Ovary (tissue), 10 donors: ENCODE measurements at places on chromosomes 3 and 15.
A peak's percentile ranks its signal among the peaks of the same experiment; 100 is the strongest.

DNA sequence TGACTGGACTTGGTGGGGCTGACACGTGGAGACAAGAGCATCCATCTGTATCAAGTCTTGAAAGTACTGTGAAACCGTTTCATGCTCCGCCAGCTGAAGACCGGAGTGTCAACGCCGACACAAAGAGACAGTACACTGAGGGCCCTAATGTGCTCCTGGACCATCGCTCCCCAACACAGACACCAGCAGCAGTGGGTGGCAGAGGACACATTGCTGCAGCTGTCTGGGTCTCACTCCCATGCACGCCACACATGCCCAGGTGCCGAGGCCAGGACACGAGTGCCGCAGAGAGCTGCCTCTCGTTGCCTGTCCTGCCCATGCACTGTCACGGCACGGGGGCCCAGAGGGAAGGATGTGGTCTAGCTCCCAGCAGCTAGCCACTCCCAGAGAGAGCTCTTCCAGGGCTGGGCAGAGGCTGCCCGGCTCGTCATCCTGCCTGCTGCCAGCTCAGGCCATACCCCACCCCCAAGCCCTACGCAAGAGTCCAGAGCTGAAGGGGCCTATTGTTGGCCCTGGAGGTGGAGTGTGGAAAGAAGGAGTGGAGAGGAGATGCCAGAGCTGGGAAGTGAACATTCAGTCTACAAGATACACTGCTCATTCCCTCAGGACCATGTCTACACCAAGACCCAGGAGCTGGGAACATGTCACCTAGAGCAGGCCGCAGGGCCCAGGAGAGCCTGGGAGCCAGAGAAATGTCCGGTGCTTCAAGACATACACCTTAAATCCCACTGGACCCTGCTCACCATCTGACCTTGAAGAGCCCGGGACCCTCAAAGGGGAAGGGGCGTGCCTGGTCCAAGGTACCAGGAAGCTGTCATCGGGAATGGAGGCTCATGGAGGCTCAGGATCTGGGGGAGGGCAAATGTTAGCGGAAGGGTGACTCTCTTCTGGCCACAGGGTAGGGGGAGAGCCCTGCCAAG is 7.7 kb downstream of the TNK2 start:
- no peak overlapping the region for H3K27ac ChIP-seq
- peaks cover 4% of the 10 kb centered on the region for H3K4me1 ChIP-seq
- H3K36me3 ChIP-seq: no peaks in the 10 kb centered on the region
- H3K27me3 ChIP-seq: no peaks in the 10 kb centered on the region
- DNase-seq: no peak
- no peak overlapping the region for H3K4me3 ChIP-seq

GRCh38 chr15:38623744-38624143 is 59.1 kb upstream of the RASGRP1 start:
- no peaks in the 10 kb centered on the region for H3K36me3 ChIP-seq
- DNase-seq: no peak
- H3K4me1 ChIP-seq: no peaks in the 10 kb centered on the region
- no peak overlapping the region for H3K27ac ChIP-seq
- H3K4me3 ChIP-seq: no peak overlapping the region

DNA sequence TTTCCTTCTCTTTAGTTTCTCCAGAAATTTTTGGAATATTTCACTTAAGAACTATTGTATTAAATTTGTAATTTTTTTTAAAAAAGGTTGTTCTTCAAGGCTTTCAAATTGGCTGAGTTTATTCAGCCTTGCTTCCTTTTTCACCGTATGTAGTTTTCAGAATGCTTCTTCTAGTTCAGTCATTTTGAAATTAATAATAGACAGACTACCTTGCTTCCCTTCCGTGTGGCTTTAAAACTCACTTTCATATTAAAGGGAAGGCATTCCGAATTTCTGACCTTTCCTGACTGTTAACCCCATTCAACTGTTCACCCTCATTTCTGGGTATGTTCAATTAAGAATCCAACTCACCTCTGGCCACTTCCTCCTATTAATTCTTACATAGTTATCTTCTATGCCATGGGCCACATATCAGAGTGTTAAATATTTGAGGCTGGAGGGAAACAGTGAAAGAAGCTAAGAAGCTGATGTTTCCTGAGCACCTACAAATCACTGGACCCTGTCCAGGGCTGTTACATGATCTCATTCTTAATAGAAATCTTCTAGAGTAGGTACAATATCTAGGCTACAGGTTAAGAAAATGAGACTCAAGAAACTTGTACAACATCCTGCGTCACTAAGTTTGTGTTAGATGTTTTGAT is 237.5 kb downstream of the P3H2 start:
- H3K4me3 ChIP-seq: no peak overlapping the region
- no peak overlapping the region for H3K27ac ChIP-seq
- H3K36me3 ChIP-seq: no peaks in the 10 kb centered on the region
- no peaks in the 10 kb centered on the region for H3K4me1 ChIP-seq

GRCh38 chr3:52894756-52895155 is 2.6 kb downstream of the STIMATE start:
- H3K27me3 ChIP-seq: no peaks in the 10 kb centered on the region
- H3K27ac ChIP-seq: peak overlapping the region; percentile 23
- no peaks in the 10 kb centered on the region for H3K36me3 ChIP-seq
- DNase-seq: no peak
- H3K4me1 ChIP-seq: peaks cover 19% of the 10 kb centered on the region
- no peak overlapping the region for H3K4me3 ChIP-seq

DNA sequence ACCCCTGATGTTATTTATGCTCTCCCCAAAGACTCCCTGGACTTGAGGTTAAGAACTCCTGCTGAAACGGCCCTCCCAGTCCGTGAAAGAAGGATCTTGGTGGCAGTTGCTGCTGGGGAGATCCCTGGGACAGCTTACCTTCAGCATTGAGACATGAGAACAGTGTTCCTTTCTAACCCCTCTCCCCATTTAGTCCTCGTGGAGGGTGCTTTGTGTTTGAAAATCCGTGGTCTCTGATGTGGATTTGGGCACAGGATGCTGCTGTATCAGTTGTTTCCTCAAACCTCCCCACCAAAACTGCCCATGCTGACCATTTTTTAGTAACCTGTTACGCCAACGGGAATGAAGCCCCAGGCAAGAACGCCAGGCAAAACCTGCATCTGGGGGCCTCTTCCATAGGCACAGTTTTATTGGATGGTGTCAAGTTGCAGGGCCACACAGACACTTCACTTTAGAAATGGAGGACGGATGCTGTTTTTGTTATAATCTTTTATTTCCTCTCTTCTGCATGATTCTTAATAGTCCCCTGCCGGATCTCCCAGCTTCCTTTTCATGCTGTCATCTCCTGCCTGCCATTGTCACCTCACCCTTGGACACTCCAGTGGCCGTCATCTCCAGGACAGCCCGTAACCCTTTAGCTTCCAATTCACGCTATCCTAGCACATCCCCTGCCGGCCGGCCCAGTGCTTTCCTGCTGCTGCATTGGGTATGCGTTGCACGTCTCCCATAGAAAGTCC is 31.7 kb upstream of the CEMIP start:
- H3K36me3 ChIP-seq: no peaks in the 10 kb centered on the region
- no peak for DNase-seq
- no peaks in the 10 kb centered on the region for H3K4me1 ChIP-seq
- no peak overlapping the region for H3K27ac ChIP-seq

- H3K27ac ChIP-seq: no peak overlapping the region
- peaks cover 5% of the 10 kb centered on the region for H3K4me1 ChIP-seq
- no peak overlapping the region for H3K4me3 ChIP-seq
- H3K27me3 ChIP-seq: no peaks in the 10 kb centered on the region
- H3K36me3 ChIP-seq: no peaks in the 10 kb centered on the region
Measured at GRCh38 chr15:62063825-62064635, 2.7 kb upstream of the C2CD4A start.

- no peaks in the 10 kb centered on the region for H3K27me3 ChIP-seq
- H3K36me3 ChIP-seq: no peaks in the 10 kb centered on the region
- H3K27ac ChIP-seq: no peak overlapping the region
- DNase-seq: no peak
- H3K4me3 ChIP-seq: no peak overlapping the region
Measured at GRCh38 chr3:71121429-71122167, 461.9 kb downstream of the FOXP1 start.

DNA sequence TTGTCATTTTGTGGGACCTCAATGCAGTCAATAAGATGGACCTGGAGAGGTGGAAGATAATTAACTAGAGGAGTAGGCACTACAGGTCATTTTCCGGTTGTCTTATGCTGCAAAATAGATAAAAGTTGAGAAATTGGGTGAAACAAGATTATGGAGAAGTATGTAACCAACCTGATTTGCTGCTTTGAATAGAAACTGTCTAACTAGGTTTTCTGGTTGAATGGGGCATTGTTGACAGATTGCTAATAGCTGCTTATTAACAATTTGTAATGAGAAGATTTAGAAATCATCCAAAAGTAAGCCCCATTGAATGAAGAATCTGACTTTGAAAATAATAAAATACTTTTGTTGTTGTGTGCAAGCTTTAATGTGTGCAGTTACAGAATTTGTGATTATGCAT is 26.2 kb downstream of the PIAS1 start:
- peaks cover 9% of the 10 kb centered on the region for H3K4me1 ChIP-seq
- no peaks in the 10 kb centered on the region for H3K36me3 ChIP-seq
- no peak overlapping the region for H3K4me3 ChIP-seq
- H3K27ac ChIP-seq: no peak overlapping the region

DNA sequence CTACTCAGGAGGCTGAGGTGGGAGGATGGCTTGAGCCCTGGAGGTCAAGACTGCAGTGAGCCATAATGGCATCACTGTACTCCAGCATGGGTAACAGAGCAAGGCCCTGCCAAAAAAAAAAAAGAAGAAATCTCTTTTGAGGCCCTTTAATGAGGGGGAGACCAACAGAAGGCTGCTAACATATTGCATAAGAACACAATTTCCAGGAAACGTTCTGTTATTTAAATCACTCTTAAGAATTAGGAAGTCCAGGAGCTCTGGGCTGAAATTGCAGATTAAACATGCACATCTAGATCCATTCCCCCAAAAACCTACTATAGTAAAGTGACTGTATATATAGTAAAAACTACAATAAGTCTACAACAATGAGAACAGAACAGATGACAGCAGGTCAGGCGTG is 16.1 kb upstream of the BLM start:
- H3K27ac ChIP-seq: no peak overlapping the region
- H3K4me3 ChIP-seq: no peak overlapping the region
- H3K27me3 ChIP-seq: no peaks in the 10 kb centered on the region
- H3K4me1 ChIP-seq: no peaks in the 10 kb centered on the region
- no peak for DNase-seq
- H3K36me3 ChIP-seq: no peaks in the 10 kb centered on the region

- no peak overlapping the region for H3K27ac ChIP-seq
- no peak for DNase-seq
- H3K36me3 ChIP-seq: no peaks in the 10 kb centered on the region
- H3K4me1 ChIP-seq: no peaks in the 10 kb centered on the region
Measured at GRCh38 chr3:61530355-61530754, 31.0 kb upstream of the PTPRG start.

GRCh38 chr3:108608750-108609149 is 19.2 kb downstream of the DZIP3 start:
- H3K4me3 ChIP-seq: no peak overlapping the region
- no peak overlapping the region for H3K27ac ChIP-seq
- no peak for DNase-seq

GRCh38 chr15:89646416-89647141 is 8.7 kb downstream of the KIF7 start:
- no peak overlapping the region for H3K4me3 ChIP-seq
- peaks cover 5% of the 10 kb centered on the region for H3K4me1 ChIP-seq
- DNase-seq: no peak
- no peaks in the 10 kb centered on the region for H3K27me3 ChIP-seq
- no peaks in the 10 kb centered on the region for H3K36me3 ChIP-seq

DNA sequence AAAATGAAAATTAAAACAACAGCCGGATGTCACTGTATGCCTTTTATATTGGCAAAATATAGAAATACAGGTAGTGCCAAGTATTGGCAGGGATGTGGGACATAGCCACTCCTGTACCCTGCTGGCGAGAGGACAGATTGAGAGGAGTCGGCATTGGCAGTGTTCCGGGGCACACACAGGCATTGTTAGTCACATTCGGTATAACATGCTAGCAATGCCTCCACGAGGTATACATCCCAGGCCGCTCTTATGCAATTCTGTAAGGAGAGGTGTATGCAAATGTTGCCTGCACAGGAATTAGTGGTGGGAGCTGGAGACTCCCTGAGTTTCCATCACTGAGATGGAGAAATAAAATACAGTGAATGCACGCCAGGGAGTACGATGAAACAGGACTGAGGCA is 99.4 kb upstream of the DLG1 start:
- no peak overlapping the region for H3K27ac ChIP-seq
- H3K4me1 ChIP-seq: no peaks in the 10 kb centered on the region
- no peaks in the 10 kb centered on the region for H3K27me3 ChIP-seq

- H3K27me3 ChIP-seq: no peaks in the 10 kb centered on the region
- H3K27ac ChIP-seq: no peak overlapping the region
- peaks cover 6% of the 10 kb centered on the region for H3K4me1 ChIP-seq
- H3K4me3 ChIP-seq: no peak overlapping the region
- no peaks in the 10 kb centered on the region for H3K36me3 ChIP-seq
- DNase-seq: no peak
Measured at GRCh38 chr3:56928379-56929068, 126.8 kb upstream of the ARHGEF3 start.

- H3K27me3 ChIP-seq: no peaks in the 10 kb centered on the region
- H3K36me3 ChIP-seq: no peaks in the 10 kb centered on the region
- H3K4me1 ChIP-seq: peaks cover 5% of the 10 kb centered on the region
- peak overlapping the region; percentile 5 for H3K27ac ChIP-seq
- no peak for DNase-seq
Measured at GRCh38 chr3:29686889-29687592, 406.2 kb downstream of the RBMS3 start.

- DNase-seq: peak; percentile 99
- H3K4me1 ChIP-seq: peaks cover 16% of the 10 kb centered on the region
- H3K27me3 ChIP-seq: no peaks in the 10 kb centered on the region
- peak overlapping the region; percentile 82 for H3K4me3 ChIP-seq
- H3K36me3 ChIP-seq: no peaks in the 10 kb centered on the region
Measured at GRCh38 chr3:50337175-50337861, 3.3 kb downstream of the RASSF1 start.

DNA sequence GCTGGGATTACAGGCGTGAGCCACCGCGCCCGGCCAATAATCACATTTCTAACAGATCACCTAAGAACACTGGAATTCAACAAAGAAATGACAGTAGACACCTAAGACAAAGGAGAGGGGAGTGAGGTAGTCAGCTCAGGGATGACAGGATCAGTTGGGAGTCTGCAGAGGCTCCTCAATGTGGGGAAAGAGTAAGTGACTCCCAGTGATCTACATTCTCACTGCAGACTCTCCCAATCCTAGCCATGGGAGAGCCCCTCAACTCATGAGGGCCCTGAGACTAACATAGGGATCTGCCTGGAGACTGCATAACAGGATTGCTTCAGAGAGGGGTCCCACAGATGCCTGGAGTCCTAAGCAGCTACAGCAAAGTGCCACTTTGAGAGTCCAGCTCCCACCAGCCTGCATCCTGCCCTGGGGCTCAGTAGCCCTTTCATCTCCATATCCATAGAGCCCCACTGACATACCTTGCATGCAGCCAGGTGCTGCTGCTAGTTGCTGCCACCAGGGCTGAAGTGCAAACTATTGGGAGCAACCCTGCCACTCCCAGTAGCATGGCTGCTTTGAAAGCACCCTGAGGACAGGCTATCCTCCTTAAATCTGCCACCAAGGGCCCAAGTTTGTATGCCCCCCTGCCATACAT is 21.8 kb upstream of the PFN2 start:
- H3K27me3 ChIP-seq: no peaks in the 10 kb centered on the region
- no peaks in the 10 kb centered on the region for H3K4me1 ChIP-seq
- H3K36me3 ChIP-seq: no peaks in the 10 kb centered on the region

GRCh38 chr3:72418856-72419255 is 429.4 kb downstream of the SHQ1 start:
- H3K36me3 ChIP-seq: no peaks in the 10 kb centered on the region
- H3K4me3 ChIP-seq: no peak overlapping the region
- no peak overlapping the region for H3K27ac ChIP-seq
- no peak for DNase-seq
- H3K27me3 ChIP-seq: no peaks in the 10 kb centered on the region
- no peaks in the 10 kb centered on the region for H3K4me1 ChIP-seq
